Calu3 (cell line): ENCODE measurements at places on chromosomes 3 and 15. TPM values are rescaled to one million over a fixed set of nuclear protein-coding genes. Genes with fewer than 3 reads are reported as not detected.

DNA sequence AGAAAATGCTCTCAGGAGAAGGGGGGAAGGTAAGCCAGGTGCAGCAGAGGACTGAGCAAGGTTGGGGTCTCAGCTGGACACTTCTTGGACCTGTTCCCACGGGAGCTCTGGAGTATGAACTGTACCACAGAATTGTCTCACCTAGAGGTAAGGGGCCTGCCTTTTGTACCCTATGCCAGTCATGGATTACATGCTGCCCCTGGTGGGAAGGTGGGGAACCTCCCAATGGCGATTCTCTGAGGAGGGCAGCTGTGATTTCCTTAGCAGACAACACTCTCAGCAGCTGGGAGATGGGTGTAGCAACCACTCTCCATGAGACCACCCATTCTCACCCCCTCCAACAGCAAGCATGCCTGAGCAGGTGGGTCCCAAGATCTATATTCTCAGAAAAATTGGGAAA lies 329.4 kb upstream of the CTNNB1 start:
- DNase-seq = peak; percentile 6

GRCh38 chr3:133695560-133696171 lies 33.9 kb upstream of the TOPBP1 start:
- DNase-seq = no peak

ANKDD1A gene
- 0.37 and 0.42 TPM in 2 replicates for total RNA-seq

DNA sequence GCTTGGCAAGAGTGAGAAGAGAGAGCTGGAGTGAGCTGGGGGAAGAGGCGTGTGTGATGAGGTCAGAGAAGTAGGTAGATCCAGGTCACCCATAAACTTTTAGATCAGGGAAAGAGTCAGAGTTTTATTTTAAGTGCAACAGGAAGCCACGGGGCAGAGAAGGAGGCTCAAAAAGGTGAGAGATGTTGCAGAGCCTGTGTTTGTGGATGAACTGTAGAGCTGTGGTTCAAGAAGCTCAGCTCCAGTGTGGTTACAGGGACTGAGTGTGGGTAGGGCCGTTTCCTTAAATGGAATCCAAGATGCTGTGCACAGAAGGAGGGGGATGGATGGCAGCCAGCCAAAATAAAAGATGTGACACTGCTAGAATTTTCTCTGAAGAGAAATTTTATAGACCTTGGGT lies 337.2 kb downstream of the SATB1 start:
- no peak for DNase-seq
